ENCODE measurements at places on chromosomes 3 and 15. TPM values are rescaled to one million over a fixed set of nuclear protein-coding genes. Genes with fewer than 3 reads are reported as not detected.

The PEX11A gene
- total RNA-seq = 2.9 TPM

The AZI2 gene
- 36.1 TPM for total RNA-seq

The IL17RC gene
- total RNA-seq = 9.1 TPM

The PAQR9 gene
- 2.7 TPM for total RNA-seq

The CNTN6 gene
- total RNA-seq = not detected

The KBTBD13 gene
- total RNA-seq = not detected

The SOX2 gene
- total RNA-seq = 247 TPM

DNA sequence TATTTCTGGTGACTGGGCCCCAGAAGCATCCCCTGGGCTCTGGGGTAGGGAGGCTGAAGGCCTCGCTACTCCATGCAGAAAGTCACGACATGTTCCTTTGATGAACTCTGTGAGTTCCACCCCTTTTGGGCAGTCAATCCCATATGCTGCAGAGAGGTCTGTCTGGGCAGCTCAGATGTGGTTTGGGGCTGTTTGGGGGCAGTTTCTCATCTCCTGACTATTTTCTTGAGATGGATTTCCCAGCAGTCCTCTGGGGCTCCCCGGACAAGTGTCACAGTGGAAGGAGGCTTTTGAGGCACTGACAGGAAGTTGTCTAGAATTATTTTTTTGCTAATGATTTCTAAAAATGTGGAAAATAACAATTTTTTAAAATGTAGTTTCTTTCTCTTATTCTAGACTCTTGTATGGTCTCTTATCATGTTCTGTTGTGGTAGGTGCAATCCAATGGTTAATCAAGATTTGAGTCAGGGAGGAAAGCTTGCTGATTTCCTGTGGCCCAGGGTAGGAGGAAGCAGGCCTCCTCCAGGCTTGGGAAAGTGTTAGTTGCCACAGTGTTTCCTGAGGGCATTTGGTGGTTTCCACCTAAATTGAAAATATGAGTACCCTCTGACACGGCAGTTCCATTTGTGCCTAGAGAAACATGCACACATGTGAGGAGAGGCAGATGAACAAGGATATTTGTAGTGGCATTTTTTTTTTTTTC lies 19.9 kb upstream of the TATDN2 start:
- DNase-seq = no peak

- no peak for DNase-seq
Observed at GRCh38 chr3:42569593-42570142, 12.1 kb downstream of the SEC22C start.

- no peak for DNase-seq
Observed at GRCh38 chr3:32366638-32367397, 24.8 kb upstream of the CMTM7 start.

GRCh38 chr3:193046371-193046770 lies 128.7 kb upstream of the MB21D2 start:
- DNase-seq = no peak

- no peak for DNase-seq
Observed at GRCh38 chr3:162932503-162932902, 1435.9 kb downstream of the OTOL1 start.

DNA sequence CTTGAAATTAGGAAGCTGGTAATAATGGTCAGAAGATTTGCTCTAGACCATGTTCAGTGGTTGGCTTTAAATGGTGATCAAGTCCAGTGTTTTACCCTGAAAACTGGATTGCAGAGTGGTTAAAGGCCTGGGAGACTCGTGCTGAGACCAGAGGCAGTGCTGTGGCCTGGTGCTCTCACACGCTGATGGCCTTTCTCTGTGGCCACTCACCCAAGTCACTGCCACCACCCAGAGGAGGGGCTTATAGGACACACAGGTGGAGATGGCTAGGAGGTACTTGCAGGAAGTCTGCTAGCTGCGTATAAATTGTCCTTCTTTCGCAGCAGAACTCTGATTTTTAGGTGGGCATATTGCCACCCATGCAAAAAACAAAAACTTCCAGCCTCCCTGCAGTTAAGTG lies 6.2 kb upstream of the EHD4 start:
- peak; percentile 34 for DNase-seq

DNA sequence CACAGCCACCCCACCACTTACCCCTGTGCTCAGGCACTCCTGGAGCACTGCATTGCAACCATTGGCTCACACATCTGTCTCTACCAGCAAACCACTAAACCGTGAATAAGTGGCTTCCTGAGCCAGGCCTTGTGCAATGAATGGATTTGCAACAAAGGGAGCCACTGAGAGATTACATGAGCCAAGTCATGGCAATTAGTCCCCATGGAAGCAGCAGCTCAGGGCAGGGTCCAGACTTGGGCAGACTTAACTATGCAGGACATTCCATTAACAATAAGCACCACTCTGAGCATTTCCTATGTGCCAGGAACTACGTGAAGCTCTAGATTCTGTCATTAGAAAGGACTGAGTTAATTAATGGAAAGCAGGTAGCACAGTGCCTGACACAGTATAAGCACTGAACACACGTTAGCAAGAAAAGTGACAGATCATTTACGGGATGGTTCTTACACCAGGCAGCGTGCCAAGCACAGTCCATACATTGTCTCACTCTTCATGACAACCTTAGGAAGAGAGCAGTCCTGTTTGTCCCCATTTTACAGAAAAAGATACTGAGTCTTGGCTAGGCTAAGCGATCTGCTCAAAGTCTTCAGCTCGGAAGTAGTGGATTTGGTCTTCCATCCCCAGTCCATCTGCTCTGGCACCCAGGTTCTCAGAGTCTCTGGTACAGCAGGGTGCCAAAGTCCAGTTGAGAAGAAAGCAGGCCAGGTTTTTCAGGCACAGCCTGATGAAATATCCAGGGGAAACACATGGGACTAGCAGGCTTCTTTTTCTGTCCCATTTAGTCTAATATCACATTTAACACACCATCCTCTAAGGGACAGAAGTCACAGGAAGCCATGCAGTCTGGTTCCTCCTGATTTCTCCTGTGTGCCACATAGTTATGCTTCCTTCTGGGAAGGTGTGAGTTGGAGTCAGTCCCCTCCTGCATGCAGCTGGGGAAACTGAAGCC lies 44.1 kb downstream of the LIPC start:
- DNase-seq = no peak
